Activated T-helper 17 cell treated with anti-CD3 and anti-CD28 coated beads, Interleukin-2, amount 50 U/mL, for 72 hours (primary cell): ENCODE measurements at places on chromosomes 7 and 10. TPM values are rescaled to one million over a fixed set of nuclear protein-coding genes. Genes with fewer than 3 reads are reported as not detected.

C1GALT1 gene
- 47.2 TPM for total RNA-seq

- ATAC-seq, result no peak
Measured at GRCh38 chr7:148994576-148994975, 33.7 kb downstream of the PDIA4 start.

GRCh38 chr10:14547816-14548215, 217.1 kb upstream of the FRMD4A start:
- no peak for ATAC-seq

DNA sequence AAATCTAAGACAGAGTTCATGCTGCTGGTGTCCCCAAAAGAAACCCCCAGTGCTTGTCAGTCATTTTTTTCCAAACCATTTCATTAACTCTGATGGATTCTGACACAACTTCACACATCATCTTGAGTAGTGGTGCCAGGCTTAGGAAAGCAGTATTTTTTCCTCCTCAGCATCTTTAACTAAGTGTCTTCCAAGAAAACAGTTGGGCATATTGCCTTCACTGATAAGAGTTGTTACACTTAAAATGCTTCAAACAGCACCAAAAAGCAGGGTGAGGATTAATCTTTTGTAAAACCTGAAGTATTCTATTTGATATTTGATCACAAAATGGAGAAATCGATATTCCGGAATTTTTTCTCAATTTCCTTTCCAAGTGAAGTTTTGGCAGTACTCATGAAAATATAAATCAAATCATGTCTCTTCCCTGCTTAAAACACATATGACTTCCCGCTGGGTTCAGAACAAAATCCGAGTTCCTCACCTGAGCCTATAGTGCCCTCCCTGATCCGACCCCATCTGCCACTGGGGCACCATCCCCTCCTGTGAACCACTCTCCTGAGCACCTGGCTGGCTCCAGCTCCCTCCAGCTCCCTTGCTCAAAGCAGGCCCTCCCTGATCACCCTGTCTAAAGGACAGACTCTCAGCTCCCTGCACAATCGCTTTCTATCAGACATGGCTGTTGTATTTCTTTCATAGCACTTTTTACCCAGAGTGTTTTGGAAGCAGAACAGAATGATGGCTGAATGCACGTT, 61.6 kb downstream of the CYTH3 start:
- no peak for ATAC-seq

CAMK1D gene
- total RNA-seq, result 10.9 TPM

TAS2R41 gene
- total RNA-seq, result not detected

GRCh38 chr7:12564996-12565764, 5.3 kb upstream of the SCIN start:
- no peak for ATAC-seq

GRCh38 chr7:107560898-107561516, 2.7 kb downstream of the COG5 start:
- ATAC-seq, result peak; percentile 59

AKR1E2 gene
- total RNA-seq, result 1.9 TPM

- no peak for ATAC-seq
Measured at GRCh38 chr10:79232864-79233263, 114.4 kb upstream of the PPIF start.

DNA sequence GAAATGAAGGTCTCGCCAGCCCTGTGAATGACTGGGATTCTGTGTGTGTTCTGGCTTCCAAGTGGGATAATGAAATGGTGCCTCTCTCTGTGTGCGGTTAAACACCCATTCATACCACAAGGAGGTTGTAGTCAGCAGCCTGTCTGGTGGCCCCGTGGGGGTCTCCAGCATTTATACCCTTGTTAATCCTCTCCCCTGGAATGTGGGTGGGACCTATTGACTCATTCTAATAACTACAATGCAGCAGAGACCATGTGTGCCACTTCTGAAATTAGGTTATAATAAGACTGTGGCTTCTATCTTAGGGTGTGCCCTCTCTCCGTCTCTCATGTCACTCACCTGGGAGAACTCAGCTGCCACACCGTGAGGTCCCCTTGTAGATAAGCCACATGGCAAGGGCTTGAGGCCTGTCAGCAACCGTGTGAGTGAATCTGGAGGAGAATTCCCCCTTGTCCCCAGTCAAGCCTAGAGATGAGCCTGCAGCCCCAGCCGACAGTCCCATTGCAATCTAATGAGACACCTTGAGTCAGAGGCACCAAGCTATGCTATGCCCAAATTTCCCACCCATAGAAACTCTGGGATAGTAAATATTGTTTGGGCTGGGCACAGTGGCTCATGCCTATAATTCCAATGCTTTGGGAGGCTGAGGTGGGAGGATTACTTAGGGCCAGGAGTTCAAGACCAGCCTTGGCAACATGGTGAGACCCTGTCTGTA, 106.8 kb downstream of the GALNT17 start:
- no peak for ATAC-seq

DNA sequence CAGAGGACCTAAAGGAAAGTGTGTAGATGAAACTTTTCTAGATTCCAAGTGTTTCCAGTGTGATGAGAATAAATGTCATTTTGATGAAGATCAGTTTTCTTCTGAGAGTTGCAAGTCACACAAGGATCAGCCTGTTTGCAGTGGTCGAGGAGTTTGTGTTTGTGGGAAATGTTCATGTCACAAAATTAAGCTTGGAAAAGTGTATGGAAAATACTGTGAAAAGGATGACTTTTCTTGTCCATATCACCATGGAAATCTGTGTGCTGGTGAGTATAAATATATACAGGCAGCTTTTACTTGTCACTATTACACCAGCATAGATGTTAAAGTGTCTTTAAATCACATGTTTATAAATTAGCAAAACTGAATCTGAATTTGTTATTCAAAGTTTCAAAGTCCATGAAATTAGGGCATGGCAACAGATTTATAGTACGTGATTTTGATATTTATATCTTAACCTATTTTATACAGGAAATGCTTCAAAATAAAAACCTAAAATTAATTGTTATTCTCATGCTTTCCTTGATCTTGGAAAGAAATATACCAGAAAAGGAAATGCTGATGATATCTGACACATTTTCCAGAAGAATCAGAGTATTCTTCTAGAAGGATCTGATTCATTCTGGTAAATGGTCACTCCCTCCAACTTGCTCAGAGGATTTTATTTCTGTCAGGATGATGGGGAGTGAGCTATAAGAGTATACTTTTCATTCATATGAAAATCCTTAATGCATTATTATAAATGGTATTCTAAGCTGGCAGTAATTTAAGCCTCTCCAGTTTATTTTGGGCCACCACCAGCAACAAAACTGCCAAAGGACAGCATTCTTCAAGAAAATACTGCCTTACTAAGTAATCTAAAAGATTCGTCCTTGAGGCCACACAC, 71.4 kb downstream of the ITGB8 start:
- no peak for ATAC-seq

GPNMB gene
- total RNA-seq, result 3.2 TPM

DNA sequence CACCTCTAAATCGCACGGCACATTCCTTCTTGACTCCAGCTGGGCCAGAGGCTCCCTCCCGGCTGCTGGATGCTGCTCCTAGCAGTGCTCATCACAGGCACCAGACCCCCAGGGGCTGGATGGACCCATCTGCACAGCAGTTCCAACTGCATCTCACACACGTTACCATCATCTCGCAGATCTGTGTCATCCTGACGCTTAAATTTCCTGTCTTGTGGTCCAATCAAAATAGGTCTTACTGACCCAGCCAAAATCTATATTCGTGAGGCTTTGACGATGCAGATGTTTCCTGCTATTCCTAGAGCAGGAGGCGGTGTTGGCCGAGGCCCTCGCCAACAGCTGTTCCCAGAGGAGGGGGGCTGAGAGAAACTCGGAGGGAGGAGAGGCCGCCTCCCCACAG, 108.0 kb downstream of the MKI67 start:
- ATAC-seq, result peak; percentile 59
